ENCODE measurements at places on chromosomes 2 and 18.

DNA sequence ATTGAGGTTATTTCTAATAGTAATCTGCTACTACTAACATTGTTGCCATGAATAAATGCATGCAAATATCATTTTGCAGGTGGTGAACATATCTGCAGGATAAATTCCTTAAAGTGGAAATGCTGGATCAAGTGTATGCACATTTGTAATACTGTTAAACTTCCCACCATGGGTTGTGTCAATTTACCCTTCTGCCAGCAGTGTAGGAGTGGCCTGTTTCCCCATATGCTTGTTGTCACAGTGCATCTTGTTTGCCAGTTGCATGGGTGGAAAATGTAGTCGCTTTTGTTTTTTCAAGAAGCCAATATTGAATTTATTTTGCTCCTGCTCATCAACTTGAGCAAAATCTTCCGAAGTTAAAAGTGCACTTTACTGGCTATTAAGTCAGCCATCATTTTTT is 139.0 kb upstream of the ACKR3 start:
- DNase-seq, result no peak

DNA sequence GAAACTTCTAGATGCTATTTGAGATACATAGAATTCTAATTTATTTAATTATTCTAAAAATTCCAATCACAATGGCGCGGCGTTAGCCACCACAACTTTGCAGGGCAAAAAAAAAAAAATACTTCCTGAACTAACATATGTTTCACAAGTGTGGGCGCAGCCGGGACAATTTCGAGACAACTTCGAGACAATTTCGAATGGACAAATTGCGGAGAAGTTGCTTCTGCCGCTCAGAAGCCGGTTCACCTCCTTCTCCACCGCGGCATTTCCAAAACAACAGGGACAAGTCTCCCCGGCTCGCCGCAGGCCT is 842 bp downstream of the PAX3 start:
- DNase-seq, result no peak

DNA sequence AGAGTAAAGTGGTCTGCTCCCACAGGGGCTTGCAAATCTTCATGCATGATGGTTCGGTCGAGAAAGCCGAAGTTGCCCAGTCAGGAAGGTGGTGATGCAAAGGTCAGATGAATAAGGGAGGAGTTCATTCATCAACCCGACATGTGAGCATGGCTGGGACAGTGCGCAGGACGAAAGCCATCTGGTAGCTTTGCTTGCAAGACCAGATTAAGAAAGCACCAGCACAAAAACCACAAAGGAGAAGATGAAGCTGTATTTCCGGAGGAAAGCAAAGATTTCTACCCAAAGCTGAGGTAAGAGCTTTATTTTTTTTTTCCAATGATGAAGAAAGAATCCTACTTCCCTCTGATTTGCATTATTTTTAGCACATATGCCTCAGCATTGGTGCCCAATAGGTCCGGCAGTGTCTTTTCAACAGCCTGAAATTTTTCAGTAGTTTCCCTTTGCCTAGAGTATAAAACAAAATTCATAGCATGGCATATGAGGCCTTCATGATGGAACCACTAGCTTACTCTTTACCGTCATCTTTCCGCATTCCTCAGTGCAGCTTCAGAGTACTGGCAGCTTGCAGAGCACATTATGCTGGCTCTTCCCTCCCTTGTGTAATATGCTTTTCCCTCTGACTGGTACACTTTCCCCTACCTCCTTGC is 112.0 kb upstream of the THOC1 start:
- no peak for DNase-seq

DNA sequence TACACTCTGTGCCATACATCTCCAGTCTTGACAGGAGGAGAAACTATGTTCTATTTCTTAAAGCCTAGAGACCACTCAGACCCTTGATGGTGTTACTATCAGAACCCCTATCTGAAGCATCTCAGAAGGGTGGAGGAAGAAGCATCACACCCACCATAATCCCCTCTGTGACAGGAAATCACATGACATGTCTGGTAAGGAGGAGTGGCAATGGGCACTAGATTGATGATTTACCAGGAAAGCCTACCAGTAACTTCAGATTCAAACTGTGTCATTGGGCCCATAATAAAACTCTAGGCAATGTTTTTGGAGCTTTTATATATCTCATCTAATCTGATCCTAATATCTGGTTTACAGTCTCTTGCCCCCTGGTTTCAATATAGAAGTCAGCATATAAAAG is 37.1 kb upstream of the C2orf66 start:
- DNase-seq, result no peak

- no peak for DNase-seq
These were observed 49.7 kb downstream of the SH3YL1 start for GRCh38 chr2:213932-214693.

DNA sequence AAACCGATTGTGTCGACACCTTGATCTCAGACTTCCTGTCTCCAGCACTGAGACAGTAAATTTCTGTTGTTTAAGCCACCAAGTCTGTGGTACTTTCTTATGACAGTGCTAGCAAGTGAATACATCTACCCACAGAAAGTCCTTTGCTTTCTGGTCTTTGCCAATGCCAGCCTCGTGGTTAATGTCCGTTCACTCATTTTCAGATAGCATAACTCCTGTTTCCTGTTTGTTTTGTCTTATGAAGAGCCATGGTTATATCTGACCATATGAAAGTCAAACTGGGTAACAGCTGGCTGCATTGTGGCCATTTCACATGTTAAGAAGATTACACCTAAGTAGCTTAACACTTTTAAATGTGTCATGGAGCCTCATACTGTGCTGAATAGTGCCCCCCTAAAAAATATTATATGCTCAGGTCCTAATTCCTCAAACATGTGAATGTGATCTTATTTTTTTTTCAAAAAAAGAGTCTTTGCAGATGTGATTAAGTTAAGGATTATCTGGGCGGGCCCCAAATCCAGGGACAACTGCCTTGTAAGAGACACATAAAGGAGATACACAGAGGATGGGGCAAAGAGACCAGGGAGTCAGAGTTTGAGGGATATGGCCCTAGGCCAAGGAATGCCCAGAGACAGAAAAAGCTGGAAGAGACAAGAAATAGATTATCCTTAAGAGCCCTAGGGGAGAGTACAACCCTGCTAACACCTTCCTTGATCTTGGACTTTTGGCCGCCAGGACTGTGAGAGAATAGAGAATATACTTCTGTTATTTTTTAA is 118.0 kb downstream of the KCNE4 start:
- DNase-seq, result no peak

- DNase-seq, result no peak
These were observed 101.2 kb downstream of the KCTD18 start for GRCh38 chr2:200408428-200409316.
